Bronchial epithelial cell (primary cell): ENCODE measurements at places on chromosomes 3 and 15.

- no peak for DNase-seq
These were observed 110.1 kb upstream of the GBE1 start for GRCh38 chr3:81871358-81872155.

GRCh38 chr15:79051029-79051428 is 39.6 kb downstream of the RASGRF1 start:
- DNase-seq = no peak

DNA sequence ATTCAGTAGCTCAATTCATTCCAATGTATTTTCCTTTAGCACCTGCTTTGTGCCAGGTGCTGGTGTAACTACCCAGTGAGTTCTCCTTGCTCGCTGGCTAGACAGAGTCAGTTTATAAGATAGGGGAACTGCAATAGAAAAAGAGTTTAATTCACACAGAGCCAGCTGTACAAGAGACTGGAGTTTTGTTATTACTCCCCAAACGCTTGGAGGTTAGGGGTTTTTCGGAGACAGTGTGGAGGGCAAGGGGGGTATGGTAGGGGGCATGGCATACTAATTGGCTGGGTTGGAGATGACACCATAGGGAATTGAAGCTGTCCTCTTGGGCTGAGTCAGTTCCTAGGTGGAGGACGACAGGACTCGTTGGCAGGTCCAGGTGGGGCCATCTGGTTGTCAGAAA is 5.4 kb upstream of the CFAP91 start:
- DNase-seq = no peak

GRCh38 chr15:51738553-51738952 is 1.1 kb upstream of the LYSMD2 start:
- no peak for DNase-seq

DNA sequence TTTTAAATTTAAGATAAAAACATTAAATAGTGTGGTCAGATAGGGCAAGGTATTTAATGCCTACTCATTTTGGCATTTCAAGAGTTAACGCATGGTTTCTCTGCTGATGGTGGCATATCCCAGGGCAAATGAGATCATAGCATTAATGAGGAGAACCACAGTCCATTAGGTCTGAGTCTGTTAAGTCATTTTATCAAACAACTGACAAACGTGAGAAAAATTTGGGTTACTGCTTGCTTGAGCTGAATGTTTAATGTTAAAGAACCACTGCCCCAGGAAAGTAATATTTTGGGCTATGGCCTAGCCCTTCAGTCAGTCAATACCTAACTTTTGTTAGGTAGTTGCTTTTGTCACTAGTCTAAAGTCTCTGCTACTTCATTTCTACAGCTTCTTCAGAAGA is 37.9 kb upstream of the SLC2A2 start:
- DNase-seq = no peak

GRCh38 chr3:175851541-175851940 is 992.4 kb downstream of the NAALADL2 start:
- DNase-seq = no peak

GRCh38 chr3:33008282-33008681 is 56.8 kb downstream of the CCR4 start:
- DNase-seq = no peak
